ENCODE measurements at places on chromosomes 5 and 9.

DNA sequence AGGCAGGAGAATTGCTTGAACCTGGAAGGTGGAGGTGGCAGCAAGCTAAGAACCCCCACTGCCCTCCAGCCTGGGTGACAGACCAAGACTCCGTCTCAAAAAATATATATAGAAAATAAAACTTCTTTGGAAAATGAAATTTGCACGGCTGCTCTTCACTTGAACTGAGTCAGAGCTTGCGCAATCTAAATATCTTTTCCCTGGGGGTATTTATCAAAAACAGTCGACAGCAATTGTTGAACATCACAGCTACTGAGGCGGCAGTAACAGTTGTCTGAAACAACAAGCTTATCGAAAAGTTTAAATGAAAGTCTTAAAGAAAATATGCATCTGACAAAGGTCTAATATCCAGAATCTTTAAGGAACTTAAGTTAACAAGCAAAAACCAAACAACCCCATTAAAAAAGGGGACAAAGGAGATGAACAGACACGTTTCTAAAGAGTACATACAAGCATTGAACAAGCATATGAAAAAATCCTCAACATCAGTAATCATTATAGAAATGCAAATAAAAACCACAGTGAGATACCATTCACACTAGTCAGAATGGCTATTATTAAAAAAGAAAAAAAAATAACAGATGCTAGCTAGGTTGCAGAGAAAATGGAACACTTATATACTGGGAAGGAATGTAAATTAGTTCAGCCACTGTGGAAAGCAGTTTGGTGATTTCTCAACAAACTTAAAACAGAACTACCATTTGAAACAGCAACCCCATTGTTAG lies 153.6 kb upstream of the CDH9 start:
- DNase-seq = no peak

DNA sequence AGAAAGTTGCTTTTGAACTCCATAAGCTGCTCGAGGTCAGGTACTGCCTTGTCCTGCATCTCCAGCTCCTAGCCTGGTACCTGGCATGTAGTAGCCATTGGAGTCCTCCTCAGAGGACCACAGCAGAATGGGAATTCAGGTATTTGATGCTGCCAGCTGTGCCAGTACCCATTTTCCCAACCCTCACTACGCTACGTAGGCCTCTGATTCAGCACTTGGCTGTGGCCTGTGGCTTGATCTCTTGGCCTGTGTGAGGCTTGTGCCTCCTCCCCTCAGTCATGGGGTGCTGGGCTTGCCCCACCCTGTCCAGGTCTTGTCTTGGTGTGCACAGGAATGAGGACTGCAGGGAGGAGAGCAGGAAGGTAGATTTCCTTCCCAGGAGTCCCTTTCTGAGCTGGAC lies 11.8 kb downstream of the OTULIN start:
- DNase-seq = no peak

DNA sequence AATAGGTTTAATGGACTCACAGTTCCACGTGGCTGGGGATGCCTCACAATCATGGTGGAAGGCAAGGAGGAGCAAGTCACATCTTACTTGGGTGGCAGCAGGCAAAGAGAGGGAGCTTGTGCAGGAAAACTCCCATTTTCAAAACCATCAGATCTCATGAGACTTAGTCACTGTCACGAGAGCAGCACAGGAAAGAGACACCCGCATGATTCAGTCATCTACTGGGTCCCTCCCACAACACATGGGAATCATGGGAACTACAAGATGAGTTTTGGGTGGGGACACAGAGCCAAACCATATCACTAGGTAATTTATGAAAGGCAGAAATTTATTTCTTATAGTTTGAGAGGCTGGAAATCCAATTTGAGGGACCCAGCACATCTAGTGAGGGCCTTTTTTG lies 40.0 kb downstream of the MTREX start:
- no peak for DNase-seq

DNA sequence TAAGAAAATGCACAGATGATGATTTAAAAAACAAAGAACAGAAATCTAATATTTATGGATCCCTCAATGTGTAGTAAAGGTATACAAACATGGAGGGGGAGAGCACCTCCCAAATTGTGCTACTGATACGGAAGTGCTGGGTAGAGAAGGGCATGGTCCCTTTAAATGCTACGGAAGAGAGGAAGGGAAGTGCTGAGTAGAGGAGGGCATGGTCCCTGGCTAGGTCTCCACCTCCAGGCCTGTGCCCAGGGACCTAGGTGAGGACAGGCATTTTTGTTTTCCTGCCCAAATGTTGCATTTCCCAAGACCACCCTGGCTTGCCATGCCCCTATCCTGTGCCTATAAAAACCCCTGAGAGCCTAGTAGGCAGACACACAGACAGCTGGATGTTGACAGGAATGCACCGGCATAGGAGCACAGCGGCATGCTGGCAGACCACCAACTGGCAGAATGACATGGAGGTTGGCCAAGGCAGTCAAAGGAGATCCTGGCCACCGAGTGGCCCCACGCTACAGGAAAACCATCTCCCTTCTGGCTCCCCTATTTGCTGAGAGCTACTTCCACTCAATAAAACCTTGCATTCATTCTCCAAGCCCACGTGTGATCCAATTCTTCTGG lies 62.1 kb upstream of the SPDL1 start:
- no peak for DNase-seq

- no peak for DNase-seq
These were observed 286.4 kb upstream of the CDH12 start for GRCh38 chr5:23139338-23140171.

DNA sequence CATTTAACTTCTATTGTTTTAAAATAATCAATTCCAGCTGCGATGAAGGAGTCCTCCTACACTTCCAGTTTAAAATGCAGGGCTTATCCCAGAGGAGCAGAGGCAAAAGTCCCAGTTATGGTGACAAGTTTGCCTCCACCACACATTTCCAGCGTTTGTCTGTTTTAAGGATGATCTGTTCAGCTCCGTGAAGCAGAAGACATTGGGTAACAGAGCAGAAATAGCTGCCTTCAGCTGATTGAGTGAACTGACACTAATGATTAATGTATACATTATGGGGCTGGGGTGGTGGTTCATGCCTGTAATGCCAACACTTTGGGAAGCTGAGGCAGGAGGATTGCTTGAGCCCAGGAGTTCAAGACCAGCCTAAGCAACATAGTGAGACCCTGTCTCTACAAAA lies 127.6 kb downstream of the HSD17B3 start:
- no peak for DNase-seq

GRCh38 chr9:89719202-89719601 lies 114.4 kb downstream of the GADD45G start:
- no peak for DNase-seq

DNA sequence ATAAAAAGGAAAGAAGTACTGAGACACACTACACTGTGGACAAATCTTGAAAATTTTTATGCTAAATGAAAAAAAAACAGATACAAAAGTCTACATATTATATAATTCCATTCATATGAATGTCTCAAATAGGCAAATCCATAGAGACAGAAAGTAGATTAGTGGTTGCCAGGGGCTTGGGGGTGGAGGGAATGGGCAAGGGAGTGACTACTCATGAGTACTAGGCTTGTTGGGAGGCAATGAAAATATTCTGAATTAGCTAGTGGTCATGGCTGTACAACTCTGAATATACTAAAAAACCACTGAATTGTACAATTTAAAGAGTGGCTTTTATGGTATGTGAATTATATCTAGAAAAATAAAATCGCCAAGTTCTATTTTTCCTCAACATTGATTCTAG lies 154.9 kb downstream of the AUH start:
- no peak for DNase-seq

- DNase-seq = no peak
These were observed 73.8 kb upstream of the KLF9 start for GRCh38 chr9:70488098-70488792.

DNA sequence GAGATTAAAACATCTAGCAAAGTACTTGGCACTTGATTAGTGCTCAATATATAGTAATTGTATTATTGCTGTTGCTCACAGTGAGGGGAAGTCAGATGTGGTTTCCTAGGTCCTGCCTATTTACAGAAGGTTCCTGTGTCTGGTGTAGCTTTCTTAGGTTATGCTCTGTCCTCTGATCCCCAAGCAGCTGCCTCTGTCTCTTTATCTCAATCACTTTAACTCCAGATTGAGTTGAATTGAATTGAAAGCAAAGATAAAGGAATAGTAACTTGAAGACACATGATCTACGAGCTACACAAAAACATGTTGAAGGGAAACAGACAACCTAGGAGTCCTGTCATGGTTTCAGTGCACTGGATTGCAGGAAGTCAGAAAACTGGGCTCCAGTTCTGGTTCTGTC lies 113.9 kb upstream of the ADAMTSL1 start:
- DNase-seq = no peak

GRCh38 chr5:174790906-174791305 lies 66.5 kb downstream of the MSX2 start:
- no peak for DNase-seq

GRCh38 chr9:130843049-130843908 lies 8.2 kb downstream of the ABL1 start:
- no peak for DNase-seq

- no peak for DNase-seq
These were observed 318.6 kb upstream of the RGMB start for GRCh38 chr5:98454904-98455303.

DNA sequence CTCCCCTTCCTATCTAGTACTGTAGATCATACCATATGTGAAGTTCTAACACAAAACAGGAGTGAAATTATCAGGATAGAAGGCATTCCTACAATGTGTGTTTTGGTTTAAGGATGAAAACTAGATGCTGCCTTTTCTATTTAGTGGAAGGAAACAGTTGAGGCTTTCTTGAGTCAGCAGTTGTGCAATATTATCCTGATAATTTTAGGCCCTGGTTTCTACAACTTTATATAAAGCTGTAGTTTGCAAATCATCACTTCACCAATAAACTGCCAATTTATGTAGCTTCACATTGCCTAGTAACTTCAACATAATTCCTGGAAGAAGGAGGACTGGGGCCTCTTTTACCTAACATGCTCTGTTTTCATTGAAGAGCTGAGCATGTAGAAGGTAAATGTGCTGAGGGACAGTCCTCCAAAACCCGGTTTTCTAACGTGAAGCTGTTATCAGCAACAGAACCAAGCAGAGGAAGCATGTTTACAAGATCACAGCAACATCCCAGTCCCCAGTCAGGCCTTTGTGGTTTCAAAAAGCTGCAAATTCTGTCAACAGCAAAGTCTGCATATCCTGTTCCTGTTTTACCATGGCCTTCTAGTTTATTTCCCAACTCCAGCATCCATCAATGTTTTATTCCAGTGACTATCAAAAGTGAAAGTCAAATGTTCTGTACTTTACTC lies 513.4 kb upstream of the MEF2C start:
- no peak for DNase-seq

- DNase-seq = no peak
These were observed 114.0 kb downstream of the CDC42SE2 start for GRCh38 chr5:131377785-131378325.

DNA sequence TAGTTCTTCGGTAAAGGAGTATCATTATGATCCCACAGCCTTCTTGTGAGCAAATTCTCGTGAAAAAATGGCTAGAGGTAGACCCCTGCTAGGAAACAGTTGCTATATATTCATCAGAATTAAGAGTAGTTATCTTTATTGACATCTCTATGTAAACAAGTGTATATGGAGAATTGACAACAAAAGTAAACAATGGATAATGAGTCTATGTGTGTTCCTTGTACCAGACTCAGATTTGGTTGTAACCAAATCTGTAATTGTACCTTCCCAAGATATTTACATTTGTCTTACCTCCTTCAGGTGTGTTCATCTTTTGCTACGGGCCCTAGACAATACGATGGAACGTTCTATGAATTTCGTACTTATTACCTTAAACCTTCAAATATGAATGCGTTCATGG lies 2.1 kb downstream of the NIPSNAP3B start:
- DNase-seq = no peak

DNA sequence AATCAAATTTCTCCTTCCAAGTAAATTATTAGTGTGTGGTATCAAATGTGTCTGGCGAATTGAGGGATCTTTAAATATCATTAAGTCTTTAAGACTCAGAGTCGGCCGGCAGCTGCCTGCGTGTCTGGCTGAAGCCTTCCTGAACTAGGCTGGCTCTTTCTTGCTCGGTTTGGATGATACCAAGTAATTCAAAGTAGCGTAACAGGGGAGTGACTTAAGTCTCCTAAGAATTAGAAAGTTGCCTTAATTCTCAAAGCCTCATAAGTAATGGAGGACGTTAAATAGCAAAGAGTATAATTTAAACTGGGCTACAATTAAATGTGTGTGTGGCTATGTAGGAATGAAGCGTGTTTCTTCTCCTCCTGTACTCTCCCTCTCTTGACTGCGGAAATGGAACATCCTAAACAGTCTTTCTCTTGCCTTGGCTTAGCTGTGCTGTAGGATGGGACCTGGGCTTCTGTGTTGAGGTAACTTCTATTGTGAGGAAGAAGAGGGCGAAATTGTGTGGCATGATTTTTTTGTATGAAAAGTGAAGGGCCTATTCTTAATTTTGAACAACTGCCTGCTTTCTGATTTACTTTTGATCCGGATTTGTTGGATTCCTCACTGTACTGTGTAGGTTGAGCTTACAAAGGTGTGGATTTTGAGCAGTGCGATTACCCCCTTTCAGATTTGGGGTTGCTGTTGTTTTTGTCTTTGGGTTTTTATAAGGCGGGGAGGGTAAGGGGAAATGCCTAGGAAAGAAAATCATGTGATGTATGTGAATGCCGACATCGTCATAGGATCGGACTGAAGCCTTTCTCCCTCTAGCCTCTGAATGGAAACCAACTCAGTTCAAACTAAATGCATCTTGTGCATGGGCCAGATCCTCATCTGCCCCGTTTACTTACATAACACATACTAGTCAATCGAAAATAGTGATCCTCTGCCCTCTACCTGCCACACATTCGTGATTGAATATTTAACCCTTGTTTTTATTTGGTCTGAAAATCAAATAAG lies 29.9 kb downstream of the CPEB4 start:
- no peak for DNase-seq

GRCh38 chr5:1864896-1865440 lies 17.8 kb downstream of the IRX4 start:
- DNase-seq = no peak

- DNase-seq = no peak
These were observed 41.7 kb downstream of the TMEM167A start for GRCh38 chr5:83035373-83036100.

DNA sequence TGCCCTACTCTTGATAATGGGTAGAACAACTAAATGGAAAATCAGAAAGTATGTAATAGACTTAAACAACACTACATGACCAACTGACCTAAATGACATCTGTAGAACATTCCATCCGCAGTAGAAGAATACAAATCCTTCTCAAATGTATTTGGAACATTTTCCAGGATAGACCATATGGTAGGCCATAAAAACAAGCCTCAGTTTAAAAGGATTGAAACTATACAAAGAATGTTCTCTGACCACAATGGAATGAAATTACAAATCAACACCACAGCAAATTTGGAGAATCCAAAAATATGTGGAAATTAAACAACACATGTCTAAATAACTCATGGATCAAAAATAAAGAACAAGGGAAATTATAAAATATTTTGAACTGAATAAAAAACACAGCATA lies 189.2 kb downstream of the NDUFS4 start:
- DNase-seq = no peak

GRCh38 chr9:75088646-75089372 lies 495 bp downstream of the OSTF1 start:
- DNase-seq = no peak

DNA sequence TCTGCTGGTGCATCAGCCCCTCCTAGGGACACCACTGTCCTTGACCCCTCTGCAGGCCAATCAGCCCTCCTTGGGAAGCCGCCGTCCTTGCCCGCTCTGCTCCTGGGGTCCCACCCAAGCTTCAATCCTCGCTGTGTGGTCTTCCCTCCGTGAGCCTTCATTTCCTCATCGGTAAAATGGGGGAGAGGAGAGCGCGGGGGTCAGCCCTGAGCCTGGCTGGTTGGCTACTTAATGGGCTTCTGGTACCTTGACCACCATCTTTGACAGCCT lies 12.7 kb upstream of the SLC2A6 start:
- no peak for DNase-seq

GRCh38 chr9:103985077-103985476 lies 109.0 kb upstream of the SMC2 start:
- no peak for DNase-seq
